ENCODE measurements at places on chromosomes 2 and 18.

DNA sequence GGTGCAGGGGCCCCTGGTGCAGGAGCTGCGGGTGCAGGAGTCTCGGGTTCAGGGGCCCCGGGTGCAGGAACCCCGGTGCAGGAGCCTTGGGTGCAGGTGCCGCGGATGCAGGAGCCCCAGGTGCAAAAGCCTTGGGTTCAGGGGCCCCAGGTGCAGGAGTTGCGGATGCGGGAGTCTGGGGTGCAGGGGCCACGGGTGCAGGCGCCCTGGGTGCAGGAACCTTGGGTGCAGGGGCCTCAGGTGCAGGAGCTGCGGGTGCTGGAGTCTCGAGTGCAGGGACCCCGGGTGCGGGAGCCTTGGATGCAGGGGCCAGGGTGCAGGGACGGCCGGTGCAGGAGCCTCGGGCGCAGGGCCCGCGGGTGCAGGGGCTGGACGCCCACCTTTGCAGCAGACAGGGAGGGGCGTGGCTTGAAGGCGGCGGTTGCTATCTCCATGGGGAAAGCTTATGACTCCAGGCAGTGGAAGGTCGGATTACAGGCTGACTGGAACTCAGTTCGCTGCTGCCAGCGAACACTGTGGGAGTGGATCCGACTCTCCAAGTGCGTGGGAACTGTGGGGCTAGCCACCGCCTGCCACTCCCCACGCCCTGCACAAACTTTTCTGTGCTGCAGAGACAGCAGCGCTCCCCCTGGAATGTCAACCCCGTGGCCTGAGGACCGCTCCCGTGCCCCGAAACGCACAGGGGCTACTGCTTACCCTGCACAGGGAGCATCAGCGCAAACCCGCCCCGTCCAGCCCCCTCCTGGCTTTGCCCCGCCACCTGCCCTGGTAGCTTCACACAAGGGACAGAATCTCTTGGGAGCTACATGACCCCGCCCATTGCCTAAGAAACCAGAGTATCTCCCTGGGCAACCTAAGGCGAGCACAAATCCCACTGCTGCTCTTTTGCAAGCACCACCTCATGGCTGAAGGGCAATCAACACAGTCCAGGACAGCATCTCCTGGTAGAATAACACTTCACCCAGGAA, 40.3 kb downstream of the COPS9 start:
- no peak for DNase-seq

DNA sequence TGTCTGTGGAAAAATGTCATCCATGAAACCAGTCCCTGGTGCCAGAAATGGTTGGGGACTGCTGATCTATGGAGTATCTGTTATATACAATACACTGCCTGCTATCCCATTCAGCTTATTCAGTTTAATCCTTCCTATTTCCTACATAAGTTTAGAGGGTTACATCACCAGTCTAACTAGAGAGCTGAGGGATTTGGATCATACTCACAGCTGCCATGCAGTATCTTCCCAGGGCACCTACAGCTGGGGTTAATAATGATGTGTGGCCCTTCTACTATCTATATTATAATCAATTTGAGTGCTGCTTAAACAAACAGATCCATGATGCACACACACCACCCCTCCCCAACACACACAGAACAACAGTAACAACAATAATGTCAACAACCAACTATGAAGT, 524.0 kb downstream of the LRRTM4 start:
- DNase-seq, result no peak

DNA sequence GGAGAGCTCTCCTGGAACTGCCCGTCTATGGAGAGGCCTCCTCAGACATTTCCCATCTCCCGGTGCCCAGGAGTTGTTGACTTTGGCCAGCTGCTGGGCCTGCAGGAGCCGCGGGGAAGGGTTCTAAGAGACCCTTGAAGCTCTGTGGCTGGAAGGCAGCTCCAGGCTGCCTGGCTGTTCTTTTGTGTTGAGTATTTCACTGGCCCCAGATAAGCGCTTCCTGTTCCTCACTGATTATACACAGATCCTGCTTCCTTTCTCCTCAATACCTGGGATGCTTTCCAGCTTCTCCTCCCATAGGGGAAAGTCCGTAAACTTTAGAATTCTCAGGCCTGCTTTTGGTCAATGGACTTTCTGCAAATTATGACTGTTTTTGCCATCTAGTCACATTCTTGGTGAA, 57.8 kb downstream of the TGOLN2 start:
- DNase-seq, result no peak

DNA sequence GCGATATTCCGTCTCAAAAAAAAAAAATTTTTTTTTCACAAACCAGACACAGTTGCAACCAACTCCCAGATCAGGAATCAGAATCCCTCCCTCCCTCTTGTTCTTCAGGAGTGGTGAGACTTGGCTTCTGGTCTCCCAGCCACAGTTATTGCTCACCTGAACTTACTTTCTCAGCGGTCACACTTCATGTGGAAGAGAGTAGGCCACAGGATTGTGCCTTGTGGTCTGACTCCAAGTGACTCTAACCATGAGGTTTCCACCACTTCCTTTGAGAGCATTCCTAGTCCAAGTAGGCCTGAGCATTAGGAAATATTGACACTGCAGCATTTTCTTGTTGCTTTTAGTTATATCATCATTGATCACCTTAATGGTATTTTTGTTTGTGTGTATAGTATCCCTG, 12.1 kb downstream of the FMNL2 start:
- no peak for DNase-seq

DNA sequence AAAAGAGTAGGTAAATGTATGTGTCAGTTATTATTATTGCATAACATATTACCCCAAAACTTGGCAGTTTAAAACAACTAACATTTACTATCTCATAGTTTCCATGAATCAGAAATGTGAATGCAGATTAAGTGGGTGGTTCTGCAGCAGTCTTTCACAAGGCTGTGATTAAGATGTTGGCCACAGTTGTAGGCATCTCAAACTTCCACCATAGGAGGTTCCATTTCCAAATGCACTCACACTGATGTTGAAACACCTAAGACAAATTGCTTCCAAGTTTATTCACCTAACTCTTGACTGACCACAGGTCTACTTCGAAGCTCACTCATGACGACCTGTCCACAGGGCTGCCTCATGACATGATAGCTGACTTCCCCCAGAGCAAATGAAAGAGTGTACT, 360.8 kb downstream of the GRB14 start:
- peak; percentile 1 for DNase-seq

- no peak for DNase-seq
These were observed 65.4 kb upstream of the TUBA3E start for GRCh38 chr2:130263606-130264005.

All from BJ (cell line).